ENCODE measurements at places on chromosomes 11 and 22.
A peak's percentile ranks its signal among the peaks of the same experiment; 100 is the strongest.

- DNase-seq, result no peak
Observed at GRCh38 chr11:93542811-93543229, 371 bp downstream of the SMCO4 start.

GRCh38 chr11:70122490-70123198 lies 44.5 kb downstream of the ANO1 start:
- DNase-seq, result no peak

DNA sequence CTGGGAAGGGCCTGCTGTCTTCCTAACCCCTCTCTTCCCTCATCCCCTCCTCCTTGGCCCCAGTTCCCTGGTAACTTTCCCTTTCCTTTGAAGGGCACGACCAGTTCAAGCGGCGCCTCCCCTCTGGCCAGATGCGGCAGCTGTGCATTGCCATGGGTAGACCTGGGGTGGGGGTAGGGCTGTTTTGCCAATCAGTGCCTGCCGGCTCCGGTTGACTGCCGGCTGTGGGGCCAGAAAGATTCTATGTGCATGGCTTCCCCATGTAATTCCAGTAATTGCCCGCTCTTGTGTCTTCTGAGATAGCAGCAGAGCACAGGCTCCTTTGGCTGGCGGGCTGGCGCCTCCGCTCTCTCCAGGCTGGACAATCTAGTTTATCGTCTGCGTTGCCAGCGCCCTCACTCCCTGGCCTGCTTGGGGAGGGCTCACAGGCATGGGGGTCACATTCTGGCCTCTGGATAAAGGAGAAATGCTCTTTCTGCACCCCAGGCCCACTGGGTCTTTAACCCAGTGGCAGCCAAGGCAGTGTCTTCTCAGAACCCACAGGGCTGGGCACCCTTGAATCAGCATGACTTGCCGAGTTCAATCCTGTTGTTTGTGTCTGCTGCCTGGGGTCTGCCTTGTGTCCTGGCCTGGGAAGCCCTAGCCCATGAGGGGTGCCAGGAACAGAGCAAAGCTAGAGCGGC lies 9.4 kb downstream of the SIDT2 start:
- no peak for DNase-seq

GRCh38 chr11:118953265-118953664 lies 2.8 kb upstream of the UPK2 start:
- no peak for DNase-seq

GRCh38 chr11:2387266-2387987 lies 10.3 kb downstream of the CD81 start:
- DNase-seq, result no peak

- DNase-seq, result no peak
Observed at GRCh38 chr11:29534836-29535235, 482.0 kb downstream of the KCNA4 start.

DNA sequence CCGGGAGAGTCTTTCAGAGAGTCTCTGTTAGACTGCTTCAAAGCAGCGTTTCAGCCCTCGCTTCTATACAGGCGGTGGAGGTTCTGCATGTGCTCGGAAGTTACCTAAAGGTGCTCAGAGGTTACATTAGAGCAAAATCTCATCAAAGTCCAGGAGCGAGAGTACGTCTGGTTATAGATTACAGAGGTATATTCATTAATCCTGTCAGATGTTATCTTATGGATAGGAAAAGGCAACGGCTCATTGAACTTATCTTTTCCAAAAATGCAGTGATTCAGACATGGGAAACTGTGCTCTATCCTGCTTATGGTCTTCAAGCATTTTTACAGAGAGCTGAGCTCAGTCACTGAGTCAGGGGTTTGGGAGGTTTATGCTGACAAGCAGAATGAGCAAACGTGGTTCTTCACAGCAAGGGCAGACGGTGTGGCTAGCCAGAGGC lies 9.1 kb upstream of the ZBED5 start:
- no peak for DNase-seq

DNA sequence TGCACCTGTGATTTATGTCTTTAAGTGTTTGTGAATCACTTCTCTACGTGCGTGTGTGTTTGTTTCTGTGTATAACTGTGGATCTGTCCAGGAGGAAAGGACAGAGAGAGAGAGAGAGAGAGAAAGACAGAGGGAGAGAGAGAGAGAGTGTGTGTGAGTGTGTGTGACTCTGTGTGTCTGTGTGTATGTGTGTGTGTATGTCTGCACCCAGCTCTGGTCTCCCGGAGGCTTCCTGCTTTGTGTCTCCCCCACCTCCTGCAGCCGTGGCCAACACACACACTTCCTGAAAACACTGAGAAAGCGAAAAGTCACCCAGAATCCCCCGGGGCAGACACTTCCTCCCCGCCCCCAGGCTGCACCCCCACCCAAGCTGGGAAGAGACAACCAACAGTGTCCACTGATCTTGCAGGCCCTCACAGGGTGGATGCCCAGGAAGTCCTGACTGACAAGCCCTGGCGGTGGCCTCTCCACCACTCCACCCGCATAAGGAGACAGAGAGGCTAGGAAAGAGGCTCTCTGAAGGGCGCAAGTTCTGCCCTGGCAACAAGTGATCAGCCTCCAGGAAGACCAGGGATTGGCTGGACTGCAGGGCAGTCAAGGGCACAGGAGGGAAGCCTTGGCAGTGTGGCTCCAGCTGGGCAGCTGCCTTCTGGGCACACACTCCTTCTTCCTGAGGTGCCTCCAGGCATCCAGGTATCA lies 30.0 kb downstream of the ARAP1 start:
- peak; percentile 75 for DNase-seq

GRCh38 chr11:128618603-128619002 lies 31.2 kb upstream of the ETS1 start:
- no peak for DNase-seq

DNA sequence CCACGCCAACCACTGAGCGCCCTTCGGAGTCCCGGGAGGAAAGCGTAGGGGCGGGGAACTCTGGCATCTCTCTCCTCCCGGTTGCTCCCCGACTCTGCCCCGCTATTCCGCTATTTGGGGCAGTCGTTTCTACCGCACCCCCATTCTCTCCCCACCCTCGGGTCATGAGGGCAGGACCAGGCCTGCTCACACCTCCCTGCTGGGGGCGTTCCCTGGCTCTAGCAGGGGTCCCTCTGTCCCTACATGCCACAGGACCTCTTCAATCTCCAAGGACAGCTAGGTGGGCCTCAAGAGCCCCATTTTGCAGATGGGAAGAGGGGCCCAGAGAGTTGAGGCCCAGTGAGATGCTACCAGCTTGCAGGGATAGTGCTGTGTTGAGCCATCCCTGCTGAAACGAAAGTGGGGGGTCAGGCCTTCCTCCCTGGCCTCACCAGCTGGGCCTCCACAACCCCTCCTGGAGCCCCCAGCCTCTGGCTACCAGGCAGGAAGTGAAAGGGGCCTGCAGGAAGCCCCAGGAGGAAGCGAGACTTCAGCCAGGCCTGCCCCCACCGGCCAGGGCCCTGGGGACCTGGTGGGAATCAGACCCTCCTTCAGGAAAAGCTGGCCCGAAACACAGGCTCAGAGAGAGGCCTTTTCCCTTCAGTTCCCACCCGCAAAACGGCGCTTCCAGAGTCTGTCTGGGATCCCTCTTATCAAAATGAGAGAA lies 5.5 kb upstream of the SHISA8 start:
- DNase-seq, result no peak

- no peak for DNase-seq
Observed at GRCh38 chr11:68792400-68792966, 41.2 kb upstream of the TESMIN start.

- DNase-seq, result no peak
Observed at GRCh38 chr11:70040452-70040851, 37.7 kb upstream of the ANO1 start.

- DNase-seq, result no peak
Observed at GRCh38 chr11:45212566-45213315, 66.3 kb downstream of the PRDM11 start.

GRCh38 chr22:46758867-46759290 lies 3.6 kb upstream of the TBC1D22A start:
- no peak for DNase-seq

DNA sequence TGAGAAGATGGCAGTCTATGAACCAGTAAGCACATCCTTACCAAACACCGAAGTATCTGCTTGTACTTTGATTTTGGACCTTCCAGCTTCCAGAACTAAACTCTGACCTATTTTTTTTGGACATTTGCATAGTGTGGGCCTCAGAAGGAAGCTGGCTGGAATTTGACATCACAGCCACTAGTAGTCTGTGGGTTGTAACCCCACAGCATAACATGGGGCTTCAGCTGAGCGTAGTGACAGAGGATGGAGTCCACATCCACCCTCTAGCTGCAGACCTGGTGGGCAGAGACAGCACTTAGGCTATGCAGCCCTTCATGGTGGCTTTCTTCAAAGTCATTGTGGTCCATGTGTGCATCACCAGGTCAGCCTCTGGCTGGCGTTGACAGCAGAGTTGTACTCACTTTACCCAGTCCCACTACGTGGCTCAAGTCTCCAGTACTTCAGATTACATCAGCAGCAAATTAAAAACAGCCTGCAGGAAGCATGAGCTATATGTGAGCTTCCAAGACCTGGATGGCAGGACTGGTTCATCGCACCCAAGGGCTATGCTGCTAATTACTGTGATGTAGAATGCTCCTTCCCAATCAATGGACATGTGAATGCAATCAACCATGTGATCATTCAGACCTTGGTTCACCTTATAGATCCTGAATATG lies 58.6 kb upstream of the VPREB1 start:
- DNase-seq, result no peak

DNA sequence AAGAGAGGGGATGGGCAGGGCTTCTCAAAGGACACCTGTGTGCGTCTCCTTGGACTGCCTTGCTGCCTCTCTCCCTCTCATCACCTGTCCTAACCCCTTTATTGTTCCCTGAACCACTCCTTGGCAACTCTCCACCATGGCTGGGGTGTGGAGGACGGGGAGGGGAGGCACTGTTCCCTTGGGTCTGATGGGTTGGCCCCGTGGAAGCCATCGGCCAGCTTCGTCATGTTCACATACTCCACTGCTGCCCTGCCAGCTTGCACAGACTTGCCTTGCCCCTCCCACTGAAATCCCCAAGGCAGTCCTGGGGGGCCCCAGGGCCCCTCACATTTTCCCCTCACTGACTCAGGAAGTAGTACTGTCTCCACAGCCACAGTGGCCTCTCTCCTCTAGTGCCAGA lies 36.1 kb upstream of the LRRC32 start:
- DNase-seq, result no peak

GRCh38 chr22:28246397-28246796 lies 327.3 kb upstream of the PITPNB start:
- no peak for DNase-seq

DNA sequence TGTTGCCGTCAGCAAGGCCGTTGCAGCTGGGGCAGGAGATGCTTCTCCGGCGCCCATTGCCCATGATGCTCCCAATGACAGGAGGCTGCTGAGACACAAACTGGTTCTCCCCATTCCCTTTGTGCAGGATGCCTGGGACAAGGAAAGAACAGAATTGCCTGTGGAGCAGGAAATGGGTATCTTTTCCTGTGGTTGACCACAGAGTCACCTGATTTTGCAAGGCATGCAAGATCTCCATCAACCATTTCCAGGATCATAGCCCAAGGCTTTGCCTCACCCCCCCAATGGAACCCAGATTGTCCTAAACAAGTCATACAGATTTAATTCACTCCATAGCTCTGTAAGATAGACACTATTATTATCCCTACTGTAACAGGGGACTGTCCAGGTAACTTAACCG lies 148.1 kb upstream of the NARS2 start:
- no peak for DNase-seq

DNA sequence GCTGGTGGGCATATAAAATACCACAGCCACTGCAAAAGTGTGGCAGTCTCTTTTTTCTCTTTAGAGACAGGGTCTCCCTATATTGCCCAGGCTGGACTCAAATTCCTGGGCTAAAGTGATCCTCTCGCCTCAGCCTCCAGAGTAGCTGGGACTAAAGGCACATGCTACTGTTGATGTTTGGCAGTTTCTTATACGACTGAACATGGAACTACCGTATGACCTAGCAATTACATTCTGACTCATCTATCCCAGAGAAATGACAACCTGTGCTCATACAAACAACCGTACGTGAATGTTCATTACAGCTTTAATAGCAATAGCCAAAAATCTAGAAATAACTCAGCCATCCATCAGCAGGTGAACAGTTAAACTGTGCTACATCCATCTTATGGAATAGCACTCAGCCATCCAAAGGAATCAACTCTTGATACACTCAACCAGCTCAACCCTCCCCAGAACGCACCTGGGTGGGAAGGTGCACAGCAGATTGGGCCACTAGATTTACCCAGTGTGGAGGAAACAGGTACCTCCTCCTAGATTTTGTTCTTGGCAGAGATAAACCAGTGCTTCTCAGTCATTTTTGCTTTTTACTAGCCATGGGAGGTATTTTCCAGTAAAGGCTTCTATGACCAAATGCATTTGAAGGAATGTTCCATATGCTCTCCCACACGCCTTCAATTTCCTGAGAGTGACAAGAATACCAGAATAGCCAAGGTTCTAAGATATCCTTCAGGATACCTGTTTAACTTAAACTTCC lies 130.5 kb downstream of the MED15 start:
- DNase-seq, result no peak

DNA sequence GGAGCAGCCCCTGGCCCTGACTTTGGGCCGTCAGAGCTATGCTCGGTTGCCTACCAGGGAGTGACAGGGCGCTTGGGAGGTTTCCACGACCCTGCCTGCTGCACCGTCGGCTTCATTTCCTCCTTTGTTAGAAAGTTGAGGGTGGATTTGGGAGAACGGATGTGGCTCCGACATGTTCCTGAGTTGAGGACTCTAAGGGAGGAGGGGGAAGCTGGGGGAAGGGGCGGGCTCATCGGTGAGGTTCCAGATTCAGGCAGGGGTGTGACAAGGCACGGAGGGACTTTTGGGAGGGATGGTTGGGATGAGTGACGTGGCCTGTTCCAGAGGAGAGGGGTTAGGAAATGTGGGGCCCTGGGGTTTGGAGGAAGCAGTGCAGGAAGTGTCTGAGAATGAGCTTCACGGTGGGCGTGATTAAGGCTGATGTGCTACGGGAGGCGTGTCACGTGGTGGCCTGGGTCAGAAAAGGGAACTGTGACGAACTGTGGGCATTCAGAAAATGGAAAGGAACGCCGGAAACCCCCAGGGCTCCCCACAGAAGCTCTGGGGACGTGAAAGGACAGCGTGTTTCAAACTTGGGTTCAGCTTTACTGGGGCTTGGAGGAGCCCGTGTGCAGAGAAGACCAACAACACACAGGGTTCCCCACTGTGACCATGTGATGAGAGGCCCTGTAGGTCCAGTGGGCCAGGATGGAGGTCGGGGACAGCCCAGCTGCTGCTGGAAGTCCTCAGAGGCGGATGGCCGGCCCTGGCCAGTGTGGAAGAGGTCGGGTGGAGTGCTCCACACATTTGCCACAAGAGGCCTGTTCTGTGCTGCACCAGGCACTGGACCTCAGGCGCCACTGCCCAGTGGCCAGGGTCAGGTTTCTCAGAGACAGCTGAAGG lies 2.8 kb downstream of the PARVB start:
- peak; percentile 54 for DNase-seq

Data from stimulated activated CD4-positive, alpha-beta T cell treated with anti-CD3 and anti-CD28 coated beads, TNF-alpha, amount 100 ng/mL, for 48 hours (primary cell).